ENCODE measurements at places on chromosomes 2 and 18.

- no peak for DNase-seq
Measured at GRCh38 chr18:28890791-28891190, 713.9 kb upstream of the CDH2 start.

GRCh38 chr2:222941510-222942032 is 80.7 kb downstream of the ACSL3 start:
- no peak for DNase-seq

- no peak for DNase-seq
Measured at GRCh38 chr2:16686641-16687040, 21.0 kb upstream of the CYRIA start.

GRCh38 chr2:181395851-181396250 is 61.3 kb upstream of the ITGA4 start:
- DNase-seq: no peak

All from SW 1271 (cell line).